COLO829 (cell line): ENCODE measurements at places on chromosomes 11 and 22.

GRCh38 chr11:65157336-65157735, 12.7 kb upstream of the SPDYC start:
- no peak for DNase-seq

DNA sequence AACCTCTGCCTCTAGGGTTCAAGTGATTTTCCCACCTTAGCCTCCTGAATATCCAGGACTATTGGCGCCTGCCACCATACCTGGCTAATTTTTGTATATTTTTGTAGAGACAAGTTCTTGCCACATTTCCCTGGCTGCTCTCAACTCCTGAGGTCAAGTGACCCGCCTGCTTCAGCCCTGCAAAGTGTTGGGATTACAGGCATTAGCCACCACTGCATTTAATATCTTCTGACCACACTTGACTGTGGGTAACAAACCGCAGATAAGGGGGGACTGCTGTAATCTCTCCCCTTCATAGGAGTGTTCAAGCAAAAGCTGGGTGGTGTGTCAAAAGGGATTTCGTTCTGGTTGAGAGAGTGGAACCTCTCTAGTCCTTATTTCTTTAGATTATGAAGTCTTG, 53.4 kb downstream of the GRAMD1B start:
- DNase-seq = no peak

GRCh38 chr11:107721207-107721606, 9.4 kb upstream of the SLN start:
- DNase-seq = no peak

DNA sequence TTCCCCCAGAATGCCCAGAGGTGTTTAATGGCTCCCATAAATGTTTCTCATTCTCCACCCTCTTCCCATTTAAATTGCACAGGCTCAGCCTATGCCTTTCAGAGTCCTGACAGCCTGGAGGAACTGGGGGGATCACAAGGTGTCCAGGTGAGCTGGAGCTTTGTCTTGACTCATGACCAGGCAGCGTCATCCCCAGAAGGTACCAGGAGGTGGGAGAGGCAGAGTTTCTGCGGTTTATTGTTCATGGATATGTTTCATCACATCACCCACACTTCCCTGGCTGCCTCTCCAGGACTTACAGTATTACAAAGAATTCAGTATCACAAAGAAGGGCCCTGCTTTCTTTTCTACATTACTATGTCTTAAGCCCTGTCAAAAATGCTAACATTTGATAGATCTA, 103.2 kb upstream of the GALNT18 start:
- no peak for DNase-seq

DNA sequence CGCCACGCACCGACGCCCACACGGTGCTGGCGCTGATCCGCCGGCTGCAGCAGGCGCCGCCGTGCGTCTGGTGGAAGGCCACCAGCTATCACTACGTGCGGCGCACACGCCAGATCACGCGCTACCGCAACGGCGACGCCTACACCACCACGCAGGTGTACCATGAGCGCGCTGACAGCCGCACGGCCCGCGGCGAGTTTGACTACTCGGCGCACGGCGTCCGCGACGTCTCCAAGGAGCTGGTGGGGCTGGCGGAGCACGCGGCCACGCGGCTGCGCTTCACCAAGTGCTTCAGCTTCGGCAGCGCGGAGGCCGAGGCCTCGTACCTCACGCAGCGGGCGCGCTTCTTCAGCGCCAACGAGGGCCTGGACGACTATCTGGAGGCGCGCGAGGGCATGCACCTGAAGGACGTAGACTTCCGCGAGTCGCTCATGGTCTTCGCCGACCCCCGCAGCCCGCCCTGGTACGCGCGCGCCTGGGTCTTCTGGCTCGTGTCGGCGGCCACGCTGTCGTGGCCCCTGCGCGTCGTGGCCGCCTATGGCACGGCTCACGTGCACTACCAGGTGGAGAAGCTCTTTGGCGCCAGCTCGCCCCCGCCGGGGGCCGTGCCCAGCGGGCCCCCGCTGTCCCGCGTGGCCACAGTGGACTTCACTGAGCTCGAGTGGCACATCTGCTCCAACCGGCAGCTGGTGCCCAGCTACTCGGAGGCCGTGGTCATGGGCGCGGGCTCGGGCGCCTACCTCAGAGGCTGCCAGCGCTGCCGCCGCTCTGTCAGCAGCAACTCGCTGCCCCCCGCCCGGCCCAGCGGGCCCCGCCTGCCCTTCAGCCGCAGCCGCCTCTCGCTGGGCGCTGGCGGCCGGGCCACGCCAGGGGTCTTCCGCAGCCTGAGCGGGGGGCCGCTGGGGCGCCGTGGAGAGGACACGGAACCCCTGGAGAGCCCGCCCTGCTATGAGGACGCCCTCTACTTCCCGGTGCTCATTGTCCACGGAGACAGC, 3.2 kb downstream of the TMEM151A start:
- DNase-seq = no peak
